ENCODE measurements at places on chromosomes 16 and 17.
A peak's percentile ranks its signal among the peaks of the same experiment; 100 is the strongest.

DNA sequence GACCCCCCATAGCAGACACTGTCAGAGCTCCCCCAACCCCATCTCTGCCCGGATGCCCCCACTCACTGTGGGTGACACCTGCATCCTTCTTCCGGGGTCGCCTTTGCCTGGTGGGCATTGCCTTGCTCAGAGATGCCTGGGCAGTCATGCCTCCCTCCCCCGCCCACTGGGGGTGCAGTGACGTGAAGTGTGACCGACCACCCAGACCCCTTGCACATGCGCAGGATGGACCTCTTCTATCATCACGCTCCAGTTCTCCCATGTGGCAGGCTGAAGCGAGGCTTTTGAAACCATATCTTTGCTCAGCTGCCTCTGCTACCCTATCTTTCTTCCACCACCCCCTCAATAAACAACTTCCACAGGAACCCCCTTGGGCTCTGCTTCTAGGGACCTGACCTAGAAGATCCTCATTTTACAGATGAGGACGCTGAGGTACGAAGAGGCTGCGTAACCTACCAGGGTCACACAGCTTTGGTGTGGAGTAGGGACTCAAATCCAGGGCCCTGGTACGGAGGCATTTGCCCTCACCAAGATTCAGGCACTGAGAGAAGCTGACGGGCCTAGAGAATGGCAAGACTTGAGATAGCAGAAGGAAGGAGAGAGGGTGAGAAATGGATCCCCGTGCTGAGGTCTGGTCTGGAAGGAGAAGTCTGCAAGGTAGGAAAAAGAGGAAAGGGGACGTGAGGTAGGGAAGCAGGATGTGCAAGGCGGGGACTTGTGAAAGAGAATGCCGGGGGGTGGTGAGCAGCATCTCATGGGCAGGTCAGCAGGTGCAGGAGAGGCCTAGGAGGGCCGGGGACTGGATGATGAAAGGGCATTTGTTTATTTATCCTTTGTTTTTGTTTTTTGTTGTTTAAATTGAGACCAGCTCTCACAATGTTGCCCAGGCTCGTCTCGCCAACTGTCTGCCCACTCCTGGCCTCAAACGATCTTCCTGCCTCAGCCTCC is 14.4 kb downstream of the NLRC5 start:
- DNase-seq = no peak

DNA sequence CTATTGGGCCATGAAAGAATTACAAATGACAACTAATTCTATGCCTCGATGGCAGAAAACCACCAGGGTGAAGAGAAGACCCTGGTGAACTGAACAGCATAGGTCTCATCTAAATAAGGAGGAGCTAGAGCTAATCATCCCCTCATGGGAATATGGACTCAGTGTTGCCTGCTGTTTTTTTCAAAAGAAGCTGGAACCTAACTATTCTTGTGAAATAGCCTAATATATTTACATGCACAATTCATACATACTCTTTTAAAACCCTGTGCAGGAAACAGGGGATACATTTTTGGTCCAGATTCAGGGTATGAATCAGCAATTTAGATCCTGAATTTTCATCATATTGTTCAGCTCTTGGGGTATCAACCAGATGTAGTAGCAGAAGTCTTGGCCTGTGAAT is 560.6 kb downstream of the TOX3 start:
- DNase-seq = no peak

DNA sequence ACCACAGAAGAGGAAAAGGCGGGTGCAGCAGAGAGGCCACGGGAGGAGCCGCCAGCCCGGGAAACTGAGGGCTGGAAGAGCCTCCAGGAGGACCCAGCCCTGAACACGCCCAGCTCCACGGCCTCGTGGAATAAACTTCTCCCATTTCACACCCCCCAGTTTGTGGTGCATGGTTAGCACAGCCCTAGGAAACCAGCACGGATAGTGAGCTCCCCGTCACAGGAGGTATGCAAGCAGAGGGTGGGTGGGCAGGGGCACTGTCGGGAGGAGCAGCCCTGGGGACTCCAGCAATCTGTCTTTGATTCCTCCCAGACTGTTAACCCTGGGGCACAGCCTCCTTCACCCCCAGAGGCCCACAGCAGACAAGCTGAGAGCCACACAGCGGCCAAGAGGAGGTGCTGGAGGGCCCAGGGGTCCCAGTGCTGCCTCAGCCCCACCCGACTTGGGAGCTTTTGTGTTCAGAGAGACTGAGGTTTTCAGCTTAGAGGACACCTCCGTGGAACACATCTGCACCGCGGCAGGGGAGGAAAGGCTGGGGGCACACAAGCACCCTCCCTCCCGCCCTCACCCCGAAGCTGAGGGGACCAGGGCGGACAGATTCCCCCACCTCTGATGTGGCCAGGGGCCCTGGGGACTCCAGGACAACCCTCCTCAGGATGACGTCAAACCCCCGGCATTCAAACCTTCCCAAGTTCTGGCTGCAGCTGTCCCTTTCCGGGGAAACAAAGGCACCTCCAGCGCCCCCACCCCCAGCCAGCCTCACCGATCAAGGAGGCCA is 1.7 kb upstream of the IL17C start:
- DNase-seq = no peak

- no peak for DNase-seq
These were observed 12.5 kb upstream of the NKD1 start for GRCh38 chr16:50535506-50536257.

- DNase-seq = no peak
These were observed 11.2 kb downstream of the KLHL10 start for GRCh38 chr17:41848788-41849187.

GRCh38 chr17:6749519-6749918 is 6.3 kb upstream of the XAF1 start:
- no peak for DNase-seq

GRCh38 chr17:56751145-56751738 is 82.5 kb downstream of the C17orf67 start:
- no peak for DNase-seq

GRCh38 chr16:75239542-75240122 is 11.8 kb downstream of the BCAR1 start:
- DNase-seq = no peak

DNA sequence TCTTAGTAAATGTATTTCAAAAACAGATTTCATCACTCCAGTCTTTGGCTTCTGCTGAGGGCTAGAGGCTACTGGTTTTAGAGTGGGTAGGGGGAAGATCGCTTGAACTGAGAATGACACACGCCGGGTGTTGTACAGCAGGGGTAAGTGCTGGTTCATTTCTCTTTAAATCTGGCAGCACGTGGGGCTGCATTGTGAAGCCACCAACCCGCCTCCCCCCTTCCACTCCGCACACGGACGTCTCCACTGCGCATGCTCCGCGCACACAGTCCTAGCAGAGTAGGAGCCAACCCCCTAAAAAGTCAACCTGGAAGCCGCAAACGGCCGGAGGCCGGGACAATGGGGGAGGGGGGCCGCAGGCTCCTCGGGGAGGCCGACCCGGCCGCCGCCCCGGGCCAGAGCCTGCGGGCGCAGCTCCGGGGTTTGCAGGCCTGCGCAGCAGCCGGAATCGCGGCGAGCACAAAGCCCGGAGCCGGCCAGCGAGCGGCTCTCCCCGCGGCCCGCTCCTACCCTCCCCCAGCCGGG is 1.3 kb downstream of the UBE2G1 start:
- peak; percentile 83 for DNase-seq

DNA sequence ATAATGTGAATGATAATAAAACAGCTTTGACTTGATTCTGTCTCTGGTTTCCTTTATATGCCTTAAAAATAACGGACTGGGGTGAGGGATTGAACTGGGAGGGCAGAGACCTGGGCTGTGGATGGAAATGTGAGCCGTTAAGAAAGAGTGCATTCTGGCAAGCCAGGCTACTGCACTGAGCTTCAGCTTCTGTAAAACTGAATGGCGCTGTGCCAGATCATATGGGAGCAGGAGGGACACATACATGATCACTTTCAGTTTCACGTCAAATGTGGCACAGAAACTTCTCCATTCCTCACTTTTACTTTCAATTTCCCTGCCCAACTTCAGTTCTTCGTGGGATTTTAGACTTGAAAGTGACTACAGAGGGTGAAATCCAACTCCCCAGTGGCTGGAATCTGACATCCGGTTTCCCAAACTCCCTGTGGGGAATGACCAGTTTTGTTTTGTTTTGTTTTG is 1.1 kb downstream of the MT2A start:
- peak; percentile 56 for DNase-seq

GRCh38 chr16:27025581-27025980 is 41.1 kb upstream of the C16orf82 start:
- DNase-seq = no peak

DNA sequence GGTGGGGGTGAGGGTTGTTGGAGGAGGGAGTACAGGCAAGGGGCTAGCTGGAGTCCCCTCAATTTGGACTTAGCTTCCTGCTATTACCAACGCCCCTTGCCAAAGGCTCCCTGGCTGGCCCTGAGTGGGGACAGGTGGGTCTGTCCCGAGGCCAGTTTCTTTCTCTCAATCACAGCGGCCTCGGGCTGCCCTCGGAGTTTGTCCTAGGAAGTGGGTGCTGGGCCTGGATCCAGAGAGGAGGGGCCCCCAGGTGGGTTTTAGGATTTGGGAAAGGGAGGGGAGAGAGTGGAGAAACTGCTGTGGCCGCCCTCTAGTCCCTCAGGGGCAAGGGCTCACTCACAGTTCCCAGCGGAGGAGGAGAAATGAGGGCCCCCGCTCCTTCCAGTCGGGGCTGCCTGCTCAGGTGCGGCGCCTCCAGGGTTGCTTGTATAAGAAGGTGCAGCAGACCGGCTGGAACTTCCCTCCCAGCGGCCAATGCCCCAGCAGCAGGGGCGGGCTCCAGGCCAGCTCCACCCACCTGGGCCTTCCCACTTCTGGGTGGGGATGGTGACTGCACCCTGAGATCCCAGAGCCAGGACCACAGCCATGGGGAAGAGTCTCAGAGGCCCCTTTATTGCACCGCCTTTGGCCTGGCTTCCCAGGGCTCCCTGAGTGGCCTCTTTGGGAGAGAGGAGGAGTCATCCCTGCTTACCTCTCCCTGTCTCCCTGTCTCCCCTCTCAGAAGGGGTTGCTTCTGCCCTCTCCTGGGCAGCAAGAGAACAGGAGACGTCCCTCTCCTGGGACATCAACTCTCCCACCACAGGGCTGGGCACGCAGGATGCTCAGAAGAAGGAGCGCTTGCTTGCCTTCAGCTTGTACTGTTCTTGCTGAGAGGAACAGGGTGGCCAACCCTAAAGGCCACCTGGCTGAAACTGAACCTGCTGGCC is 112.0 kb upstream of the SMURF2 start:
- DNase-seq = no peak

GRCh38 chr17:82636626-82637598 is 11.3 kb downstream of the WDR45B start:
- DNase-seq = no peak

DNA sequence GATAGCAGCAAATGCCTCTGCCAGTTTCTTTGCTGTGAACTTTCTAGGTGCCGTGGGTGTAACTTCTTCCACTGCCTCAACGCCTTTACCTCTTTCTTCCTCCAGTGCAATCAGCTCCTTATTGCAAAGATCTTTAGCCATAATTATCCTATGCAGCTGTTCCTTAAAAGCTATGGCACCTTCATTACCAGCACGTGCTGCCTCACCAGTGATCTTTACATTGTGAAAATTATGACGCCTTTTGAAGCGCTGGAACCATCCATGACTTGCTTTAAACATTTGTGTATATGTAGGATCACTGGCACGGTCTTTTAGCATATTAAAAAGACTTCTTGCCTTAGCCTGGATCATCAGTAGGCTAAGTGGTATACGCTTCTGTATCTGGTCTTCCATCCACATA is 8.0 kb downstream of the PTRH2 start:
- DNase-seq = no peak

DNA sequence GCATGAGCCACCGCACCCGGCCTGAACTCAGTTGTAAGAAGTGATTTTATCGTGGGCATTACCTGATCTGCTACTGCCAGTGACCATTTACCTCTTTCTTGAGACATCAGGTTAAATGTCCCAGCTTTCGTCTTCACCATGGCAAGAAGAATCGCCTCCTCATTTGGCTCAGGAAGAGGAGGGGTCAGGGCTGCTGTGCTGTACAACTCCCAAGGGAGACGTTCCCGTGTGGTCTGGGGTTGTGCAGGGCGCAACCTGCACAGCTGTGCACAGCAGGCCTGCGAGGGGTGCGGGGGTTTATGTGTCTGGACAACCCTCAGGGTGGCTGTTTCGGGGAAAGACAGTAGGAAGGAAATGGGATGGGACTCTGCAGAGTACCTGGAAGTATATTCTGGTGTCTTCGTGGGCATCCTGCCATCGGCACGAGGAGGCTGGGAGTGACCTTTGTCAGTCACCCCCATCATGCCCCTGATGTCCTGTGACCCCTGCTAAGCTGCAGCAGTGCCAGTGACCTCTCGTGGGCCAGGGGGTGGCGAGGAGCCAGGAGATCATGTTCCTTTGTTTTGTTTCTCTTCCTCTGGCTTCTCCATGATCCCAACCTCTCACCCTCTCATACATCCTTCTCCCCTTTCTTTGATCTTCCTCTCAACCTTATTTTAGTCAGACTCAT is 27.3 kb downstream of the CIBAR2 start:
- no peak for DNase-seq

DNA sequence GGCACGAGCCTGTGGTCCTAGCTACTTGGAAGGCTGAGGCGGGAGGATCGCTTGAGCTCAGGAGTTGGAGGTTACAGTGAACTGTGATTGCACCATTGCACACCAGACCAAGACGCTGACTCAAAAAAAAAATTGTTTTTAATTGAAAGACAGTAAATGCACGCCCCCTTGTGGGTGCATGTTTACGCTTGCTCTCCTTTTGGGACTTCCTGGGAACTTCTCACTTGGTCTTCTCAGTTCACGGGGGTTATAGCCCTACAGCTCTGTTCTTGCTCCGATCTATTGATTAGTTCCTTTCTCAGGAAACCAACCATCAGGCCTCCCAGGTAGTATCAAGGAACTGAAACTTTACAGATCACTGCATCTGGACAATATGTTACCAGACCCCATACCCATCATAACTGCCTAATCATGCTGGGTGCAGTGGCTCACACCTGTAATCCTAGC is 14.2 kb upstream of the RIPOR1 start:
- peak; percentile 38 for DNase-seq

DNA sequence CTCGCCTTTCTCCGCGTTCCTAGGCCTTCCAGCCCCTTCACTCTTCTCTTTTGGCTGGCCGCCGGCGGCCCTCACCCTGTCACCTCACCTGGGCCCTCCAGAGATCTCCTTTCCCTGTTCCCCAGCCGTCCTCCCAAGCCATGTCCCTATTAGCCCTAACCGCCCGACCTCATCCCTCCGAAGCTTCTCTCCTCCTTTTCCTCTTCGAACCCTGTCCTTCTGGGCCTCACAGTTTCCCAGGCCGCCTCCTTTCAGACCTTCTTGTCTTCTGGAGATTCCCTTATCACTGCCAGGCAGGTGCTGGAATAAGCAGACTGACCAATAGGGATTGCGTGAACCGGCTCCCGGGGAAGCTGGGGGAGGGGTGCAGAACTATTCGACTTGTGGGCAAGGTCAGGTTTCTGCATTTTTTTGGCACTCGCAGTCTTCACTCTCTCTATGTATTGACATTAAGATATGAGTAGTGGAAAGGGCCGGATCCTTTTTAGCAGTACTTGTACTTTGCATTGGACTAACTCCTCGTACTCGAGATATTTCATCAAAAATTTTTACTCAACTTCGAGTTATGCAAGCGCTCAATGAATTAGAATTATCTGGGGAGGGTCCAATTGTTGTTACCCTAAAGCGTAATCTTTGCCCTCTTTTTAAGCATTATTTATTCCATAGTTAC is 690 bp downstream of the RHOT1 start:
- DNase-seq = no peak

All from T-helper 2 cell (primary cell).